Tibial nerve (tissue), 4 donors: ENCODE measurements at places on chromosomes 12 and 14. TPM values are rescaled to one million over a fixed set of nuclear protein-coding genes. Genes with fewer than 3 reads are reported as not detected.

CCDC38 gene
- total RNA-seq = not detected

AGAP2 gene
- total RNA-seq = 3.1 TPM

AQP2 gene
- total RNA-seq = not detected

KLRD1 gene
- 1.5 TPM for total RNA-seq

ATF1 gene
- 16.8 TPM for total RNA-seq

ZNF891 gene
- total RNA-seq = 5.7 TPM

KRT74 gene
- not detected for total RNA-seq

SSPN gene
- 52.0 TPM for total RNA-seq

KLHL33 gene
- 1.2 TPM for total RNA-seq

KIF26A gene
- total RNA-seq = 2.6 TPM

DPPA3 gene
- total RNA-seq = not detected

C14orf39 gene
- total RNA-seq = 0.39 TPM

ITGB7 gene
- total RNA-seq = 7.1 TPM

JPH4 gene
- 1.7 TPM for total RNA-seq

ANKS1B gene
- total RNA-seq = 19.5 TPM

DYRK2 gene
- 21.6 TPM for total RNA-seq

SART3 gene
- total RNA-seq = 70.1 TPM

FOXM1 gene
- total RNA-seq = 0.21 TPM

CLEC14A gene
- total RNA-seq = 28.5 TPM

NOVA1 gene
- 49.0 TPM for total RNA-seq

ANKRD33 gene
- total RNA-seq = 0.66 TPM

NR4A1 gene
- 678 TPM for total RNA-seq

LRRC9 gene
- total RNA-seq = not detected

KLRG1 gene
- total RNA-seq = not detected

BTBD7 gene
- 25.1 TPM for total RNA-seq

IKZF4 gene
- total RNA-seq = 9.6 TPM

OTOGL gene
- total RNA-seq = not detected

COCH gene
- total RNA-seq = 3.6 TPM

NELL2 gene
- 0.22 TPM for total RNA-seq

PTGER2 gene
- total RNA-seq = 2.1 TPM

KRT6C gene
- not detected for total RNA-seq

RDH16 gene
- 1.7 TPM for total RNA-seq

RHEBL1 gene
- total RNA-seq = not detected

IL31 gene
- not detected for total RNA-seq

SLC2A14 gene
- total RNA-seq = not detected

FGF23 gene
- total RNA-seq = not detected

TRMT5 gene
- 5.7 TPM for total RNA-seq

KERA gene
- not detected for total RNA-seq

PTCSC3 gene
- not detected for total RNA-seq

PTPRQ gene
- total RNA-seq = 1.8 TPM

CRIP2 gene
- total RNA-seq = 268 TPM

DBX2 gene
- not detected for total RNA-seq

LHX5 gene
- total RNA-seq = not detected

LMNTD1 gene
- not detected for total RNA-seq

MDGA2 gene
- not detected for total RNA-seq

TMPRSS12 gene
- not detected for total RNA-seq

IL22 gene
- total RNA-seq = not detected

TMPO gene
- total RNA-seq = 65.4 TPM
